ENCODE measurements at places on chromosomes 3 and 15.

DNA sequence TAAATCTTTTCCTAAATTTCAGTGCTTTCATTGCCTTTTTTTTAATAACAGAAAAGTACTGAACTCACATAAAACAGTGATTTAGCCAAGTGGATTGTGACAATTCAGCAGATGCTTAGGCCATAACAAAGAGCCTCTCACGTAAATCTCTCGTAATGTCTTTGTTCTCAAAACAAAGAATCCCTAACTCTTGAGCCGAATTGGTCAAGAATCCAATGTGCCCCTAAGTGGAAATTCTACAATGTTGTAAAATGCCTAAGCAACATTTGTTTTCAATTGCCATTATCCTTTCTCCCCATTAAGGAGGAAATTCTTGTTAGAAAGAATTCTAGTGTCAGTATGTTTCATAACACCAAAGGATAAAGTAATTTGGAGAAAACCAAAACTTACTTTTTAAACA, 235.7 kb upstream of the THBS1 start:
- no peak for DNase-seq

DNA sequence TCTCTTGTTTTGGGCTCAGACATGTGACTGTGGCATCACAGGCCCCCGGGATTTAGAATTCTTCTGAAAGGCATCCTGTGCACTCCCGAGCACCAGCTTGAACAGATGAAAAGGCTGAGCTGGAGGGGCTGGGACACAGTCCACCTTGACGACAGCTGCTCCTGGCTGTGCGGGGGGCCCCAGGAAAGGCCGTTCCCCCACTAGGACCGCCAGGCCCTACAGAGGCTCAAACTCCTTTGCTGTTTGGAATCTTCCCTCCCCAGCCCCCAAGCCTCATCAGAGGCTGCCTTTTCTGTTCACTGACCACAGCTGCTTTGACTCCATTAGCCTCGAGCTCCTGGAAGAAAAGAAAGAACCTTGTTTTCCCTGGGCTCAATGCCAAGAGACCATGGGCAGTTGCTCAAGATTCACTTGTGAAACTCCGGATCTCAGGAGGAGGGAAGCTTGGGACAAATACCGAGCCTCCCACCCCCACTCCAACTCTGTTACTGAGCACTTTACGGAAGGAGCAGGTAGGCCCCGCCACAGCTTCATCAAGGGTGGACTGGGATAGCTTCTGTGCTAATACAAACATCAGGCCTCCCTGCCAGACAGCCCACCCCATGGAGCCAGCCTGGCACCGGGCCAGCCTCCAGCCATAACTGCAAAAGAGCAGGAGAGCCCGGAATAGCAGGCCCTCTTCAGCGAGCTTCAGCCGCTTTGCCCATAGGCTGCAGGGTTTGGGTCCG, 15.7 kb downstream of the CIDEC start:
- peak; percentile 26 for DNase-seq

DNA sequence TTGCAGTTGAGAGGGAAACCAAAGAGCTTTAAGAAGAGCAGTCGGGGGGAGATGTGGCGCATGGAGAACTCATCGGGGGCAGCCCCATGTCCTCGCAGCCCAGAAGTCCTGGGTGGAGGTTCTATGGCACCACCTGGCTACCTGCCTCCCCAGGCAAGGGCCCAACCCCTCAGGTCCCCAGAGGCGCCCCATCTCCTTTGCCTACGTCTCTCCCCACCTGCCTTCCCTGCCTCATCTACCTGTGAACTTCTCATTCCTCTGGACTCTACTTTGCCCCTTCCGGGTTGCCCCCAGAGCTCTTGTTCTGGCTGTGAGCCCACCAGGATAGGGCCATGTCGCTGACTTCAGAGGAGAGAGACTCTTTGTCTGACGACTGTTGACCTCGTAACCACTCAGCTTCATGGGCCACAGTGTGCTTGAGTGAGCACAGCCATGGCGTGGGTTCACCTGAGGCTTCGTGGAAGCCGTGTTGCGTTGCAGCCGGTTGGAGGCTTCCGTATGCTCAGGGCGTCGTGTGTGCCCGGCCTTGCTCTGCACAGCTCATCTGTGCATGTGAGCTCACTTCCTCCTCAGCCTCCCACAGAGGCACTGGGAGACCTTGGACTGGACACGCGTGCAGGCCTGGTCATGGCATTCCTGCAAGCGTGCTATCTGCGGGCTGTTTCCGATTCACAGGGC, 13.4 kb downstream of the APBA2 start:
- DNase-seq = no peak

DNA sequence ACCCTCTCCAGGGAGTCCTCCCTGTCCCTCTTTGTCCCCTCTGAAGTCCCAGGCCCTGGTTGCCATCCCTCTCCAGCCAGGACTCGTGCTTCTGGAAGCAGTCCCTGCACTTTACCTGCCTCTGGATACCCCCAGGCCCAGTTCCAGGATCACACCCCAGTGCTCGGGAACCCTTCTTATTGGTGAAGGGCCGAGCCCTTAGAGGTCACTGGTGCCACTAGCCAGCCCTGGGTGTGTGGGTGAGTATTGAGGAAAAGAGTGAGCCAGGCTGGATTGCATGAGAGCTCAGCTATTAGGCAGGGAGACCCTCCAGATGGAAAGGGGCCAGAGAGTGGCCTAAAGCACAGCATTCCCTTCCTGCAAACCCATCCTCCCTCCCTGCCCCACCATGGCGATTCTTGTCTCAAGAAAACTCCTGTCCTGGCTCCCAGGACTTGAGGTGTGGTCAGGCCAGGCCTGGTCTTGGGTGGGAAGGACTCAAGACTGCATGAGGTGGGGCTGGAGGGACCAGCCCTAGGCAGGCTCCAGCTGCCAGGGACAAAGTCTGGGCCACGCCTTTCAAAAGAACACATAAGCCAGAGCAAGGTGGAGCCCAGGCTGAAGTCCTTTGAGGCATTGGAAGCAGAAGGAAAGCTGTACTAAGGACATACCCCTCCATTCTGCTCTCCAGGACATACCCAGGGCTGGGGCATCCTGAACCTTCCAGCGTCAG, 4.8 kb upstream of the PHGR1 start:
- no peak for DNase-seq

GRCh38 chr3:59655418-59656015, 605.7 kb upstream of the CFAP20DC start:
- DNase-seq = no peak

DNA sequence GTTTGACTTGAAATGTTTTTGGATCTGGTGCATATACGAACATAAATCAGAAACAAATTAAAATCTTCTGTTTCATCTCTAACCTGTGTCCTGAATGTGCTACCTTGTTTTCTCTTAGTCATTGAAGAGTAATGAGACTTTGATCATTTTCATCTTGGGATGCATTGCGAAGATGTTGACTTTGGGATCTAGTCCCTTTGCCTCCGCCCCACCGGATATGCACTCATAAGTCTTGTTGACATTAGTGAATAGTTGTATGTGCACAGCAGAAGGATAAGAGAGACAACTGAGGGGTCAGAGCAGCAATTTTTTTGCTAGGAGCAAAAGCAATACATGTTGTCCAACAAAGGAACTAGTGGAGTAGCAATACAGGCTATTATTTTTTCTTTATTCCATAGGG, 35.9 kb upstream of the SPRED1 start:
- DNase-seq = no peak

GRCh38 chr3:21407743-21408142, 343.3 kb downstream of the ZNF385D start:
- no peak for DNase-seq

GRCh38 chr3:53703630-53704362, 142.4 kb downstream of the CHDH start:
- no peak for DNase-seq

DNA sequence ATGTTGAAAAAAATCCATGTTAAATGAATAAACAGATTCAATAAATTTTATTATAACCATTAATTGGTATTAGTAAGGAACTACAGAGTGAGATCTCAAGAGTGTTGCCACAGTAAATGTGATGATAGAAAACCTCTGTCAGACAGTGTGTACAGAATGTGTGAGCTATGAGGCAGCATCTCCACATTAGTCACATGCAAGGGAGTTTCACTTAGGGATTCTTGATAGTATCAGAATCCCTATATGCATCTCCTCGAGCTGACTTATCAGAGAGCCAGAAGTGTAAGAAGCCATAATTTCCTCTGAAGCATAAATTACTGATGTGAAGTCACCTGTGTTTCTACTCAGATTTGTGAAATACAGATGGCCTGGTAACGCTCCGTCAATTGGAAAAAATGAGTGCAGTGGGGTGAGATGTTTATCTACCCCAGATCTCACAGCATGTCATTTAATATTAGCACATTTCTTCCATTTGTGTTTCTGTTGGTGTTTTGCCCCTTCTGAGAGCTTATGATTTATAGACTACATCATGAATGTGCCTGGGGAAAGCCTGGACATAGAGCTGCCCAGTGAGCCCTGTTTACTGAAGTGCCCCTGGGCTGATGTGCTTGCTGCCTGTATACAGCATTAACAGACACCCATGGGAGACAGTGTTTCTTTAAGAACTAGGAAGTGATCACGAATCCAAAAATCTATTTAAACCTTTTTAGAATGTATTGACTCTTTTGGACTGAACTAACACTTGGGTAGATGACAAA, 262.4 kb downstream of the CPNE4 start:
- no peak for DNase-seq

- no peak for DNase-seq
These were observed 436.4 kb downstream of the NAALADL2 start for GRCh38 chr3:175295248-175296130.

GRCh38 chr3:169244119-169244864, 419.2 kb downstream of the MECOM start:
- DNase-seq = no peak

DNA sequence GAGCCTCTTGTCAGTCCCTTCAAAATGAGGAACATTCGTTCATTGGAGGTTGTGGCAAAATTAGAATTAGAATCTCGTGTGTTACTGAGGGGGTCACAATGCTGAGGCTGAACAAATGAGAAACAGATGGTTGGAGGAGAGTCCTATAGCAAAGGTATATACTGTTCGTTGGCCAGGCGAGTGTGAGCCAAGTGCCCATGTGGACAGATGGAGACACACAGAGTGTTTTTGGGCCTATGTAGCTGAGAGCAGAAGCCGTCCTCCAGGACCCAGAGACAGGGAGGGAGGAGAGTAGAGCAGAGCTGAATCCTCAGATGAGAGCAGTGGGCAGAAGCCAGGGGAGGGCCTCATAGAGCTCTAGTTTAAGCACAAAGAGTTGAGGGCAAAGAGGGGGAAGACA, 98.9 kb downstream of the NR1D2 start:
- no peak for DNase-seq

- no peak for DNase-seq
These were observed 69.0 kb downstream of the RGMA start for GRCh38 chr15:93019971-93020370.

GRCh38 chr3:15097891-15098290, 1.1 kb downstream of the RBSN start:
- no peak for DNase-seq

DNA sequence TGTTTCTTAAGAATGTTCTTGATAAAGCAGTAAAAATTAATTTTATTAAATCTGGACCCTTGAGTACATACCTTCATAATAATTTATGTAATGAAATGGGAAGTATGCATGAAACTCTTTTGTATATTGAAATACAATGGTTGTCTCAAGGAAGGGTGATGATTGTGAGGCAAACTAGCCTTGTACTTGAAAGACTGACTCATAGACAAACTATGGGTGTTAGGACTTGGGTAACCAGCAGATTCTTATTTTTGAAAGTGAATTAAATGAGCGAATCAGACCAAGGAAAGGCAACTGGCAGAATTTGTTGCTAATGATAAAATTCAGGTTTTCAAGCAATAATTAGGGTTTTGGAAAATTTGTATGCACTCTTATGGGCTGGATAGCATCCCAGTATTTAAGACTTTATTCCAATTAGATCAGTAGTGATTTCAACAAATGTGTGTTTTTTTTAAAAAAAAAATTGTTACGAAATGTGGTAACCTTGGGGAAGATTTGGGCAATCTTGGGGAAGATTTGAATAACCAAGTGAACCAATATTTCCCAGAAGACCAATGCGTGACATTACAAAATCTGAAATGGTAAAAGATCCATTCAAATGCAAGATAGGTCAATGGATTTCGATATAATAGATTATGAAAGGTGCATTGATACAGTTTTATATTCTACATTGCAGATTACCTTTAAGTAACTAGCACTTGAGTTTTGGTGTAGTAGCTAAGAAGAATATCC, 42.0 kb downstream of the ATP2C1 start:
- no peak for DNase-seq

DNA sequence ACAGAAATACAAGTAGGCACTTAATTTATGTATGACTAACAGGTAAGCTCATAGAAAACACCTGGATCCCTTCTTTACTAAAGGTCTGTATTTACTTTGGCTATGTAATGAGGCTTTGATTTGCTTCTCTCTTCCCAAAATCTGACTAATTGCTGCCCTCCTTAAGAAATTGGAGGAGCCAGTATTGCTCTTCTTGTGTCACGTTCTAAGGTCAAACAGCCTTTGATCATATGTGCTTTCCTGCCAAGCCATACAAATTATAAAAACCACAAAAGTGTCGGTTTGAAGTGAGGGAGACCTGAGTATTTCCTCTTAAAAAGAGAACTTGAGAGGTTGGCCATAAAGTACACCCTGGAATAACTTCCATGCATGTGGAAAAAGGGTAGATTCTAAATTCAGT, 112.1 kb upstream of the MB21D2 start:
- DNase-seq = no peak

- DNase-seq = no peak
These were observed 1.2 kb downstream of the ALDH1A2 start for GRCh38 chr15:58064082-58064979.

- no peak for DNase-seq
These were observed 4.0 kb downstream of the VILL start for GRCh38 chr3:37994639-37994972.

DNA sequence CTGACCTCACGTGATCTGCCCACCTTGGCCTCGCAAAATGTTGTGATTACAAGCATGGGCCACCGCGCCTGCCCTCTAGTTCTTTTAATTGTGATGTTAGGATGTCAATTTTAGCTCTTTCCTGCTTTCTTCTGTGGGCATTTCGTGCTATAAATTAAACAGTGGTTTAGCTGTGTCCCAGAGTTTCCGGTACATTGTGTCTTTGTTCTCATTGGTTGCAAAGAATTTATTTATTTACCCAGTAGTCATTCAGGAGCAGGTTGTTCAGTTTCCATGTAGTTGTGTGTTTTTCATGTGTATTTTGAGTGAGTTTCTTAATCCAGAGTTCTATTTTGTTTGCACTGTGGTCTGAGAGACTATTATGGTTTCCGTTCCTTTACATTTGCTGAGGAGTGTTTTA, 30.1 kb downstream of the MYRIP start:
- no peak for DNase-seq

DNA sequence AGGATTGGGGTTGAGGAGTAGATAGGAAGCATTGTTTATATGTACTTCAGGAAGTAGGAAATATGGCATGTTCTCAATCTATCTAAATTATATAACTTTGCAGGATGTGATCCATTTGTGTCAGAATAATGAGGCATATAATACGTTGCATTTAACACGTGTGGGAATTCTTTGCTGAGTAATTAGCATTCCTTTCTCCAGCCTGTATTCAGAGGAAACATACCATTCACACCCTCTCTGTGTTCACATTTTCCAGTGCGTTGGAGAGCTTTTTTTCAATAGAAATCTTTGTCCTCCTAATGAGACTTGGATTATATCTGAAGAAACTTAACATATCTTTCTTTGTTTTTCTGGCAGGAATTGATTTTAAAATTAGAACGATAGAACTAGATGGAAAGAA, 33.0 kb upstream of the APH1B start:
- DNase-seq = no peak

All from frontal cortex (tissue), 4 donors.